ENCODE measurements at places on chromosomes 12 and 14. TPM values are rescaled to one million over a fixed set of nuclear protein-coding genes. Genes with fewer than 3 reads are reported as not detected.

- DNase-seq, result no peak
Measured at GRCh38 chr12:51406290-51406689, 15.1 kb upstream of the GALNT6 start.

DNA sequence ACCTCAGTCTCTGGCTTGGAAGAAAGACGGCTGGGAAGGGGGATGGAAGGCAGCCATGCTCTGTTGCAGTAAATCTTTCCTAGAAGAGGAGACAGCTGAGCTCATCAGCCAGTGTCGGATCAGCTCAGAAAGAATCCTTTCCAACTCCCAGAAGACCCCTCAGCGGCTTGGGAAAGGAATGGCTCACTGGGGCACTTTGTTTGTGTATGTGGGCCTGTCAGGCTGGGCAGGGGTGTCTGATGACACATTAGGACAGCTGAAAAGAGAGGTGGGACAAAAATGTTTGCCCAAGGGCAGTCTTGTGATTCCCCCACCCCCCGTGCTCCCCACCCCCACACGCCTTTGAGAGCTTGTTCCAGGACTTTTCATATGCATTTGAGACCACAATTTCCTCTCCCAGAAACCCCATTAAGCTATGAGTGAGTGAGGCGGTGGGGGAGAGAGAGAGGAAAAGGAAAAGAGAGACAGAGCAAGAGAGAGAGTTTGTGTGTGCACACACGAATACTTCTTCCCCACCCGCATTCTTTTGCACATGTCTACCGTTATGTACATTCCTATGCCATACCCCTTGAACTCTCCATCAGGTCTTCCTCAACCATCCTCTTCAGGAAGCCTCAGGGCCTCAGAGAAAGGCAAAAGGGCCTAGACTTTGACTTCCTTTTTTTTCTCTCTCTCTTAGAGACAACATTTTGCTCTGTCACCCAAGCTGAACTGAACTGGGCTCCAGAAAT is 198.9 kb downstream of the ZFP36L1 start:
- no peak for DNase-seq

The GPD1 gene
- 0.11 TPM for total RNA-seq

GRCh38 chr12:117361347-117361751 is at the start of gene NOS1:
TSS of gene NOS1 (minus strand) at chr12:117361626. CDS start at chr12:117331069, 30,557 bp downstream.
- DNase-seq, result no peak

The TAS2R7 gene
- total RNA-seq, result not detected

All from PC-3 (cell line).